ENCODE measurements at places on chromosomes 12 and 14.

GRCh38 chr12:50214018-50214417 is 46.8 kb upstream of the CERS5 start:
- DNase-seq, result no peak

DNA sequence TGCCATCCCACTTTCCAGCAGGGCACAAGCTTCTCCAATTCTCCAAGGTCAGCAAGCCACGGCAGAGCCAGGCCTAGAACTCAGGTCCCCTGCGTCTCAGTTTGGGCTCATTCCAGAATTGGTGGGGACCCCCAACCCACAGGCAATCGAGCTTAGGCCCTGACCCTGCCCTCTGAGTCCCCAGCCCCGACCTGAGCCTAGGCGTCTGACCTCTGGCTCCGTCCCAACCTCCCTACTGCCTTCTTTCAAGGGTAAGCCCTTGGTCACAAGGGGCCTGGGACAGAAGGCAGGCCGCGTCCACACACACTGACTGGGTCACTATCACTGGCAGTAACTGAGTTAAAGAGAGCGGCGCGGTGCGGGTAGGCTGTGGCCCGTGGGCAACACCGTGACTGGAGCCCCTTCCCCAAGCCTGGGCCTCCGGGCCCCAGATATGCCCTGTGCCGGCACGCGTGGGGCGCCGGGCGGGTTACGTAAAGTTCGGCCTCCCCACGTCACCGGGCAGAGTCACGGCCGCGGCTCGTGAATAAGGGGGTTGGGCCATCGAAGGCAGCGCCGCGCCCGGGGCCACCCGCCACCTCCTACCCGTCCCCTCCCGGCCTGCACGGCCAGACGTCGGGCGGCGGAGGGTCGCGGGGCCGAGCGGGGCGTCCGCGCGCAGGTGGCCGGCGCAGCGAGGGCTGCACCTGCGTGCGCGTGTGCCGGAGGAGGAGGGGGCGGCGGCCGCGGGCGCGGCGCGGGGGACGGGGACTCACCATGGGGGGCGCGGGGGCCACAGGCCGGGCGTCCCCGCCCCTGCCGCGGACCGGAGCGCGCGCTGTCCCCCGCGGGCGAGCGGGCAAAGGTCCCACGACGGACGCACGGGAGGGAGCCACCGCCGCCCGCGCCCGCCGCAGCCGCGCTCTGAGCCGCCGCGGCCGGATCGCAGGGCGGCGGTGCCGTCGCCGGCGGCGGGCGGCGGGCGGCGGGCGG is 516 bp downstream of the ANKRD9 start:
- DNase-seq, result no peak

DNA sequence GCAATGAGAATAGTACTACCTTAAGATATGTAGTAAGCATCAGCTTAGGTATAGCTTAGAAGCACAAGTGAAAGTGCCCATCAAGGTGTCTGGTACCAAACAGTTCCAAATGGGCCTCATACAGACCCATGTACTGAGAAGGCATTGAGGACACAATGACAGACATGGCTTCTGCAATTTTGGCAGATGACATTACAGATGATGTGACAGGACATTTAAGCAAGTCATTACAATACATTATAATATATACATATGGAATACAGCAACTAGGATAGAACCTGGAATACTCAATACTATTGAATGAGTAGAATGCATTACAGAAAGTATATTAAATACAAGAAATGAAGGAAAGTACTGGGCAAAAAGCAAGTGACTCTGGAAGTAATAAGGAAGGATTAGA is 256.4 kb downstream of the GXYLT1 start:
- no peak for DNase-seq

DNA sequence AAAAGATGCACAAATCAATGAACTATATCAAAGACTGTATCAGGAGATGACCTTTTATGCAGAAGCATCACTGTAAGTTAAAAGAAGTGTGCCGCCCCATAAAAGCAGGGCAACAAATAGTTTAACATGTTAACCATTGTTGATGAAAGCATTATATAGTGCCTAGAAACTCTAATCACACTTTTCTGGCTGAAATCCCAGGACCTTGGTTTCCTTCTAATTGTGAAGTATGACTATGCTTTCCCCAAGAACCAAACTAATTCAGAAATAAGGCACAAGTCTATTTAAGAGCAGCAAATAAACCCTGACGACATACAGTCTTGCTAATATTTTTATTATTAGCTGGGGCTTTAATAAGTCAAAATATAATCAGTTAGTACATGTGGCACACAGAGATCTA is 21.7 kb downstream of the RACGAP1 start:
- DNase-seq, result no peak

DNA sequence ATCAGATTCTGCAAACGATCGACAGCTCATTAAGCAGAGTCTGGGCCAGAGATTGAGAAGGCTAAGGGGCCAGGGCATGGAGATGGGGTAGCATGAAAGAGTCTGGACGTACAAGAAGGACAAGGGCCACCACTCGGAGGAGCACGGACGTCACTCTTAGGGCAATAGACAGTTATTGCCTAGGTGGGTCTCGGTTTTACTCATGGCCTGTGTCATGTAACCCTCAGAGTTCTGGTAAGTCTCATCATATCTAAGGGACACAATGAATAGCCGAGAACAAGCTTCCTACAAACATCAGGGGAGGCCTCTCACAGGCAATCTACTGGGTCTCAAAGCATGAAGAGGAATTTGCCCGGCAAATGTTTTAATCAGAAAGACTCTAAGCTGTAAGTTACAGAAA is 30.4 kb upstream of the ITPK1 start:
- peak; percentile 66 for DNase-seq

DNA sequence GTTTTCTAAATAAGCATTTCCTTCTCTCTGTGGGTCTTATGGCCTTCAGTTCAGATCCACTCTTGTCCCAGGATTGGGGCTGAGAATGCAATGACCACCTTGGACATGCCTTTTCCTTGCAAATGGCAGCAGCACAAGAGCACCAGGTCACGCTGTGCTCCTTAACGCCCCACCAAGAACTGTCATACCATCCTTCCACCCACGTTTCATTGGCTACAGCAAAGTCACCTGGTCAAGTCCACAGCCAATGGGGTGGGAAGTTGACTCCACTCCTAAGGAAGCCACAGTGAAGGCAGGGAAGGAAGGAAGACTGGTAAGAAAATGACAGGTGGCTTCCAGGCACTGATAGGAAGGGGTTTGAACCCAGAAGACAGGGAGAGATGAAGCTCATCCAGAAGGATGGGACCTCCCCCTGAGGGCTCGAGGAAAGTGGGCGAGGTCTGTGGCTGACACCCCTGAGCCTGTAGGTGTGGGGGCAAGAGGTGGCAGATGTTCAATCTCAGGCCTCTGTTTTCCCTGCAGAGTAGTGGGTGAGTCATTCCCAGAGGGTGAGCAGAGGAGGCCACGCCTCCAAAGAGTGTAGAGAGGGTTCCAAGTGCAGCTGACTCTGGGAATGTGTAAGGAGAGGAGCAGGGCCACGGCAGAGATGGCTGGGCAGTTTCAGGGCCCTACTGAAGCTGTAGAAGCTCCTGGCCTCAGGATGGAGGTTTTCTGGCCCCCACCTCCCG is 113.5 kb upstream of the VRK1 start:
- DNase-seq, result peak; percentile 6

DNA sequence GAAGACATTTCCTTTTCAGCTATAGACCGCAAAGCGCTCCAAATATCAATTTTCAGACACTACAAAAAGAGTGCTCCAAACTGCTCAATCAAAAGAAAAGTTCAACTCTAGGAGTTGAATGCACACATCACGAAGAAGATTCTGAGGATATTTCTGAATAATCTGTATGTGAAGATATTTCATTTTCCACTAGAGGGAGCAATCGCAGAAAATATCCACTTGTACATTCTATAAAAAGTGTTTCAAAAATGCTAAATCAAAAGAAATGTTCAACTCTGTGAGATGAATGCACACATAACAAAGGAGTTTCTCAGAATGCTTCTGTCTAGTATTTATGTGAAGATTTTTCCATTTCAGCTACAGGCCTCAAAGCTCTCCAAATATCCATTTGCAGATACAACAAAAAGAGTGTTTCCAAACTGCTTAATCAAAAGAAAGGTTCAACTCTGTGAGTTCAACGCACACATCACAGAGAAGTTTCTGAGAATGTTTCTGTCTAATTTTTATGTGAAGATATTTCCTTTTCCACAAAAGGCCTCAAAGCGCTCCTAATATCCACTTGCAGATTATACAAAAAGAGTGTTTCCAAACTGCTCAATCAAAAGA is 643.8 kb upstream of the ALG10B start:
- DNase-seq, result peak; percentile 1

GRCh38 chr12:108252523-108252922 is 86.6 kb downstream of the CMKLR1 start:
- no peak for DNase-seq
